MV-4-11 (cell line): ENCODE measurements at places on chromosomes 4 and X.
A peak's percentile ranks its signal among the peaks of the same experiment; 100 is the strongest.

DNA sequence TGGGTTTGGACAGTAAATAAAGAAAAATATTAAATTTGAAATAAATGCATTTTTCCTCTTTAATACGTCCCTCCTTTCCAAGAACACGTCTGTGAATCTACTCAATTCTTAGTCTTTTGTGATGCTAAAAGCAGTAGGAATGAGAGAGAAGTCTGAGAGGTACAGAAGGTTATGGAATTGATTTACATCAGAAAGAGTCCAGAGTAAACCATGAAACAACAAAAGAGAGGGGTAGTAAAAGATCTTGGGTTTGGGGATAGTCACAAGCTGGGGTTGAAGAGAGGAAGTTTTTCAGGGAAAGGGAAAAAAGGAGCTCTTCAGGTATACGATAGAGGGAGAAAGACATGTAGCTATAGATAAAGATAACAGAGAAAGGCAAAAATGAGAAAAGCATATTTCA is 215.4 kb downstream of the RAB28 start:
- DNase-seq, result no peak

DNA sequence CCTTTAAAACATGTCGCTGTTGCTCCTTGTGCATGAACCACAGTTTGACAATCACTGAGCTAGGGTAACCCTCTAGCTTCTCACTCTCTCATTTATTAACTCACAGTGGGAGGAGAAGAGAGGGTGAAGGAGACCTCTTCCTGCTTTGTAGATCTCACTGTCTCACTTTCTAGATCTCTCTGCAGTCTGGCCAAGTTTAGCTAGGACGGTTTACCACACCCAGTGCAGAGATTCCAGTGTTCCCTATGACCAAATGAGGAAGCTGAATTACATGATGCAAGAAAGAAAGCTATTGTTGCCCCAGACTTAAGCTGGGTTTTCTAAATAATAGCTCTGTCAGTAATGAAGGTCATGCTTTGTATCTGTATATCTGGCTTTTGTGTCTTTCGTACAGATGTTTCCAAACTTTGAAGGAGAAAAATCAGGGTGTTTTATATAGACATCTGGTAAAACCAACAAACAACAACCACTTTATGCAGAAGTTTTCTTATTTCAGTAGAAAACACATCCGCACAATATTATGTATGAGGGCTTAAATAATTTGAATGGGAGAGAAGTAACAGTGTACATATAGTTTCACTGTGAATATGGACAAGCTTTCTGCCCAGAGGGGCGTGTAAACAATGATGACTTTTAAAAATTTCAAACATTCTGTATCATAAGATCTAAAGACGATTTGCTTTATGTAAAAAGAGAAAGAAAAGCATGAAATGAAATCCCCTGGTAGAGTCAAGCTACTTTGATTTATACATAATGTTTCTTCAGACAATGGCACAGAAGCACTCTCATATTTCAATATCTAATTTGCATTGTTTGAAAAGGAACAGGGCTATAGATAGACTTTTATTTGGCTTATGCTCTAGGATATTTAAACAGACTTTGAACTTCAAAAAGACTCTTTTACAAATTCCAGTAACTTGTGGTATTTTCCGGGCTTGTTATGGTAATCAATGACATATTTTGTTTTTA is 582.3 kb downstream of the FSTL5 start:
- DNase-seq, result peak; percentile 93

DNA sequence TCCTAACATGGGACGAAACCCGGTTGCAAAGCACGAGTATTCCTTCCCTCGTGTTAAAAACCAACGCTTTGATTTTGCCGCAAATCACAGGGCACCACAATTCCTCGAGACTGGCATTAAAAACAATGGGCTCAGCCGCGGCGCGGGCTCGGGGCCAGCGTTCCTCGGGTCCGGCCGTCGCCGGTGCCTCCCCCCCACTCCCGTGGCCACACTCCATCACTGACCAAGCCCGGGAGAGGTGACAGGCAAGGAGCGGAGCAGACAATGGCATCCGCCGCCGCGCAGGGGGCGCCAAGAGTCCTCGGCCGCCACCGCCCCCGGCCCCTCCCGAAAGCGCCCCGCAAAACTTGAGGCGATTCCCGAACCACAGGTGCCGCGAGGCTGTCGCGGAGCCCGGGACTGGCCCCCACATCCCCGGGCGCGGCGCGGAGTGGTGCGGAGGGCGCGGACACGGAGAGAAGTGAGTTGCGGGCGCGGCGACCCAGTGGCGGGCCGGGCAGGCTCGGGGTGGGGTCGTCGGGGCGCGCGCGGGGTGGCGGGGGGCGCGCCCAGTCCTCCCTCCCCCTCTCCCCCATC is 445 bp downstream of the AP1S2 start:
- DNase-seq, result no peak

DNA sequence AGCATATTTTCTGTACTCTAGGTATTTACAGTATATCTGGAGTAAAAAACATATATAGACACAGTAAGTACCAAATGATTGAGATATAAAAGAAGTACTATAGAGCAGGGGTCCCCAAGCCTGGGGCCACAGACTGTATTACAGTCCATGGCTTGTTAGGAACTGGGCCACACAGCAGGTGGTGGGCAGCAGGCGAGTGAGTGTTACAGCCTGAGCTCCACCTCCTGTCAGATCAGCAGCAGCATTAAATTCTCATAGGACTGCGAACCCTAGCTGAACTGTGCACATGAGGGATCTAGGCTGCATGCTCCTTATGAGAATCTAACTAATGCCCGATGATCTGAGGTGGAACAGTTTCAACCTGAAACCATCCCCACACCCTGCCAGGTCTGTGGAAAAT is 300.7 kb downstream of the NR3C2 start:
- DNase-seq, result no peak

DNA sequence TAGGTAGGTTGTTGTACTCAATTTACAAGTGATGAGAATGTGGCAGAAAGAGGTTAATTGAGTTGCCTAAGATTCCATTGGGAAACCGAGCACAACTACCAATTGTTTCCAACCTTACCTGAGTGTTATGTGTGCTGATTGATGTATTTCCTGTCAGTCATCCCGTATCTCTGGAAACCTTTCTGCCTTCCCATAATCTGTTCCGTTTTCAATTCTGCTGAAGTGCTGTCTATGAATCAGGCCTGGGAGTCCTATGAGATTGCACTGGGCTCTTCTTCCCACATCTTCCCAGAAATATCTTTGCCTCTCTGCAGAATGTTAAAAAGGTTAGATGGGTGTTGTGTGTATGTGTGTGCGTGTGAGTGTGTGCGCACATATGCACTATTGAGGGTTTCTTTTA is 229.5 kb upstream of the ANXA3 start:
- no peak for DNase-seq

- no peak for DNase-seq
Observed at GRCh38 chr4:159071969-159072765, 30.7 kb upstream of the RAPGEF2 start.

DNA sequence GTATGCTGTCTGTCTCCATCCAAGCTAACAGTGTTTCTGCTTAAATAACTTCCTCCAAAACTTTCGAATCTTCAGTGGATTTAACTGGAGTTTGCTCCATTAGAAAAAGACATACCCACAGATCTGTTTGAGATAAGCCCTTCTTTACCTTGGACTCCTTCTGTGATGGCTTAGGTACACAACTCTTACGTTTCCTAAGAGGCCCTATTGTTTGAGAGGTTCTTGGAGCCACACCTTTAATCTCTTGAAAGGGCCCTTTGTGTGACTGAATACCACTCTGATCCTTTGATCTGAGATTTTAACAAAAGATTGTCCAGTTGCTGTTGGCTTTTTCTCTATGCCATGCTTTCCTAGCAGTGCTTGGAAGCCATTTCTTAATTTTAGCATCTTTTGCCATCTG is 92.5 kb downstream of the AKAP4 start:
- DNase-seq, result no peak
